ENCODE measurements at places on chromosomes 2 and 18.

DNA sequence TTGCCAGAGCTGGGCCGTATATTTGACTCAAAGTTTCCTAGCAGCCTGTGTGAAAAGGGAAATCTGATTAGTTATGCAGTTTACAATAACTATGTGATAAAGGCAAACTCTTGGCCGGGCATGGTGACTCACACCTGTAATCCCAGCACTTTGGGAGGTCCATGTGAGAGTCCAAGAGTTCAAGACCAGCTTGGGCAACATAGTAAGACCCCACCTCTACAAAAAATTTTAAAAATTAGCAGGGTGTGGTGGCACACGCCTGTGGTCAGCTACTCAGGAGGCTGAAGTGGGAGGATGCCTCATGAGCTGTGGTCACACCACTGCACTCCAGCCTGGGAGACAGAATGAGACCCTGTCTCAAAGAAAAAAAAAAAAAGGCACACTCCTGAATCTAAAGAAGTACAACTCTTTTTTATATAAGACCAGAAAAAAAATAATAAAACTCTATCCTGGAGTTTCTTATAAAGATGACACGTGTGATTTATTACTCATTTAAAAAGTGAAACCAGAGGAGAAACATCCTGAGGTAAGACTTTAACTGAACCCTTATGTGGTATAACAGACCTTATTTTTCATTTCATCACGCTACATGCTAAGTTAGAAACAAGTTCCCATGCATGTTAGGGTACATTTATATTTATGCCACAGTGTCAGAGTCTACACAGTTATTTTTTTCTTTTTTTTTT is 32.6 kb upstream of the KCMF1 start:
- no peak for DNase-seq

DNA sequence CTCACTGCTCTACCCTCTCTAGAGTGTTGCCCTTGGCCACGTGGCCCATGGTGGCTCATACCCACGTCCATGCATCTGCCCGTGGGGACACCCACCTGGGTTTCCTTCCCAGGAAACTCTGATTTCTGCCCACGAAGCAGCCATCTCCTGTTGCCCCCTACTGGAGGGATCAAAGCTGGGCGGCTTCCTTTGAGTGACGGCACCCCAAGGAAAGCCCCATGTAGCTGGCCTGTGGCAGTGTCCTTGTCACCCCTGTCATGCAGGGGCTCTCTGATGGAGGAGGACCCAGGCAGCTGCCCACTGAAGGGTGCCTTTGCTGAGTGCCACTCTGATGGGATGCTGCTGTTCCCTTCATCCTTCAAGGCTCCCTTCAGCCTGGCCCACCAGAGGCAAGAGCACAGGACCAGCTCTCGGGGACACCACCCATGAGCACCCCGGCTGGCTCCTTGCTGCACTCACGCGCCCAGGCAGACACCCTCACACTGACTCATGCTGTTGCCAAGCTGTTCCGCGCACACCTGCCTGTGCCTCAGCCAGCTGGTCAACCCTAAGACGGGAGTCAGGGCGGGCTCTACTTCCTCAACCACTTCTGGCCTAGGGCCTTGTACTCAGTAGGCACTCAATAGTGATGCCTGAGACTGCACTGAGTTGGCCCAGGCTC is 101.1 kb downstream of the CTIF start:
- DNase-seq = no peak

- DNase-seq = no peak
Observed at GRCh38 chr18:53909668-53910067, 314.8 kb downstream of the MBD2 start.

GRCh38 chr18:36128907-36129299 is 237 bp downstream of the SLC39A6 start:
- no peak for DNase-seq

GRCh38 chr2:64978514-64979268 is 10.5 kb upstream of the SLC1A4 start:
- no peak for DNase-seq
